ENCODE measurements at places on chromosomes 11 and 22.

- no peak for DNase-seq
Measured at GRCh38 chr22:45441138-45441537, 27.6 kb downstream of the RIBC2 start.

- no peak for DNase-seq
Measured at GRCh38 chr22:17164392-17165024, 5.4 kb upstream of the HDHD5 start.

GRCh38 chr22:42655693-42656092, 6.5 kb upstream of the CYB5R3 start:
- no peak for DNase-seq

- DNase-seq, result no peak
Measured at GRCh38 chr11:76698321-76699043, 27.9 kb upstream of the LRRC32 start.

DNA sequence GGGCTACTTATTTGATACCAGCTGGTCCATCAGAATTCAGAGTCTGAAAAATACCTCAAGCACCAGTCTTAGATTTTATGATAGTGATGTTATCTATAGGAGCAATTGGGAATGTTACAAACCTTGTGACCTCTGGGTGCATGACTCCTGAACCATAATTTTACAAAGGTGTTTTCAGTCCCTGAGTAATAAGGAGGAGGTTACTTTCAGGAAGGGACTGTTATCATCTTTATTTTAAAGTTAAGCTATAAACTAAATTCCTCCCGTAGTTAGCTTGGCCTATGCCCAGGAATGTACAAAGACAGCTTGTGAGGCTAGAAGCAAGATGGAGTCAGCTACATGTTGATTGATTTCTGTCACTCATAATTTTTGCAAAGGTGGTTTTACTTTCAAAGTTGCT, 101.9 kb downstream of the UVRAG start:
- no peak for DNase-seq

- no peak for DNase-seq
Measured at GRCh38 chr11:65206901-65207300, 25.2 kb downstream of the CAPN1 start.

GRCh38 chr22:30308518-30309230, 18.1 kb downstream of the TBC1D10A start:
- no peak for DNase-seq

GRCh38 chr11:71179877-71180605, 72.3 kb downstream of the SHANK2 start:
- DNase-seq, result no peak

- DNase-seq, result no peak
Measured at GRCh38 chr11:6541356-6541755, 44.3 kb downstream of the DNHD1 start.

GRCh38 chr22:28637225-28637624, 42.4 kb downstream of the TTC28 start:
- DNase-seq, result no peak

- no peak for DNase-seq
Measured at GRCh38 chr11:35914816-35915215, 29.0 kb upstream of the LDLRAD3 start.

DNA sequence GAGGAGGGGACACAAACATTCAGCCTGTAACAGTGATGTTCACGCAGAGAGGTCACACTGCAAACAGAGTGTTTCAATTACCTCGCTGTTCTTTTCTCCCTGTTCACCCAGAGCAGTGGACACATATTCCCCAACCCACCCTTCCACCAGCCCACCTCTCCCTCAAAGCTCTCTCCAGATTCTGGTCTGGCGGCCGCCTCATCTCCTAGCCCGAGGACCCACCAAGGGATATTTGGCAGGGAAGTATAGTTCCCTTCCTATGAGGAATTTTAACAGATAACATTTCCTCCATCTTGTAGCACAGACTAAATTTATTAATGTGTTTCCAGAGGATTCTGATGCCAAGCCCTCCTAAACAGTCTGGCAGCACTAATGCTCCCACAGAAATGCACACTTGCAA, 111.0 kb upstream of the LMO1 start:
- no peak for DNase-seq

DNA sequence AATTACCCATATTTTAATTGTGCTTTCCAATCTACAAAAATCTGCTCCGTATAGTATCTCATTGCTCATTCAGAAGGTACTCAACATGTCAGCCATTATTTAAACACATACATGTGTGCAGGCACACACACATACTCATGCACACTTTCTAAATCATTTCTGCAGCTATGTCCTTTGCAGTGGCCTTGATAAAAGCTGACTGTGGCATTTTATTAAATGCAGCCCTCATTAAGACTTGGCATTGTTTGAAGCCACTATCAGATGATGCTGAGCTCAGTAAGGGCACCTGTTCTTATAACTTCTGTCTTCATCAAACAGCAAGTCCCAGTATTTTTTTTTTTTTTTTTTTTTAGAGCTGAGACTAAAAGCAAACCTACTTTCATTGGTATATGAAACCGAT, 1071.9 kb upstream of the CCDC90B start:
- no peak for DNase-seq

GRCh38 chr11:134250675-134251074, 2.5 kb downstream of the THYN1 start:
- no peak for DNase-seq

DNA sequence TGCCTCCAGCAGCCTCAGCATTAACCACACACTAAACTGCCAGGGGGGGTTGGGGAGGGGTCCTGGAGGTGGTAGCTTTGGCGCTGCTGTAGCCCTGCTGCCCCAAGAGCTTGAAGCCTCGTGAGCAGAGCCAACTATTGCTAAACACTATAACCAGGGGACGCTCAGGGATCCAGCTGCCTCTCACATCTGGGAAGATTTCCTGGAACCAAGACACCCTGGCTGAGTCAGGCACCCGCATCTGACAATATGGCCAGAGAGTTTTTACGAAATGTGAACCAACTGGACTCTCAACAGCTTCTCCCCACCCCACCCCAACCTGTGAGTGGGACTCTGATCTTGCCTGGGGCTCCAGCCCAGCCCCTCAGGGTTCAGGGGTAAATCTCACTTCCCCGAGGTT, 14.3 kb downstream of the C1QTNF6 start:
- no peak for DNase-seq

- DNase-seq, result no peak
Measured at GRCh38 chr11:45768486-45768885, 36.5 kb upstream of the SLC35C1 start.

GRCh38 chr22:27238935-27239510, 562.5 kb downstream of the MN1 start:
- DNase-seq, result no peak

GRCh38 chr11:12205330-12205729, 94.9 kb downstream of the MICAL2 start:
- no peak for DNase-seq

- DNase-seq, result no peak
Measured at GRCh38 chr11:130940706-130941105, 24.4 kb upstream of the SNX19 start.

- DNase-seq, result no peak
Measured at GRCh38 chr11:9703280-9703679, 39.4 kb downstream of the SWAP70 start.

DNA sequence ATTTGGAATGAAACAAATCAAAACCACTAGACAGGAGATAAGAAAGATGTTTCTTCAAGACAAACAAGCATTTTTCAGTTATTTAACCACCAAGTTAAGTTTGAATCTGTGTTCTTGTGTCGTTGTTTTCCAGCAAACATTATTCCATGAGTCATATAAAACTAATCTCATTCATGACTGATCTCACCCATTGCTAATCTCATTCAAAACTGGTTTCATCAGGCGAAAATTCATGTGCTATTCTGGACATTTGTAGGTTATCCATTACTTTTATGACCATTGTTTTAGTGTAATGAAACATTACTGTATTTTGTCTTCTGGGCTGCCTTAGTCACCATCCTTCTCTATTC, 221.8 kb downstream of the DDX10 start:
- no peak for DNase-seq

GRCh38 chr11:12179531-12179930, 69.1 kb downstream of the MICAL2 start:
- no peak for DNase-seq

DNA sequence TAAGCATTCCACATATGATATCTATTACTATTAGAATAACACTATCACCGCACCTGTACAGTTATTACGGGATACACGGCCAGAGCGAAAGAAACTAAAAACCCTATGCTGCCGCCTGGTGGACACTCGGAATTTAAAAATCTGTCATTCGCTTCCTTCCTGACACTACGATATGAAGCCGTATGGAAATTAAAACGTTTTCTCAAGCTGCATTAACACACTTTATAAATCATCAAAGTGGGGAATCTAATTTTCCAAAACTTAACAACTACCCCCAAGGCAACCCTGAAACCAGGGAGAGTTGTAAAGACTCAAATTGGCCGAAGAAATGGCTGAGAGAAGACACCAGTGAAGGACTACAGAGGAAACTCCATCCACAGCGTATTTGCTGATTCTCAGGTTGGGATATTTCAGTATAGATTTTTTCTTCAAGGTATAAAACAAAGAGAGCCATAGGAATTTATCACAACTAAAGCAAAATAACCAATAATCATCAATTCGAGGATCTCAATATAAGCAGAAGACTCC, 1.4 kb downstream of the CCDC73 start:
- DNase-seq, result peak; percentile 5

DNA sequence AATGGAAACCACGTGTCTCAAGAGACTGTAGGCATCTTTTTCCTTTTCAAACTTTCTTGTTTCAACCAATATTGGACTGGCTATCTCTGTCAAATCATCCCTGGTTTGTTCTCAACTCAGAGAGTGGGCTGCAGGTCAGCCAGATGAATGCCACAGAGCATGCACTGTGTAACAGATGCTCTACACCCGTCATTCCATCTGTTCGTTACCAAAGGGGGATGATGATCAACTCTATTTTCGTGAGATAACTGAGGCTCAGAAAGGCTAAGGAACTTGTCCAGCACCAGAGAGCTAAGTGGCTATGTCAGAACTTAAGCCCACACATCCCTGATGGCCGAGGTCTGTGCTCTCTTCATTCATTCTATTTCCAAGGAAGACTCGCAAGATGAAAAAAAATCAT, 42.1 kb downstream of the SLC1A2 start:
- no peak for DNase-seq
